8988T (cell line): ENCODE measurements at places on chromosomes 13 and 19.

DNA sequence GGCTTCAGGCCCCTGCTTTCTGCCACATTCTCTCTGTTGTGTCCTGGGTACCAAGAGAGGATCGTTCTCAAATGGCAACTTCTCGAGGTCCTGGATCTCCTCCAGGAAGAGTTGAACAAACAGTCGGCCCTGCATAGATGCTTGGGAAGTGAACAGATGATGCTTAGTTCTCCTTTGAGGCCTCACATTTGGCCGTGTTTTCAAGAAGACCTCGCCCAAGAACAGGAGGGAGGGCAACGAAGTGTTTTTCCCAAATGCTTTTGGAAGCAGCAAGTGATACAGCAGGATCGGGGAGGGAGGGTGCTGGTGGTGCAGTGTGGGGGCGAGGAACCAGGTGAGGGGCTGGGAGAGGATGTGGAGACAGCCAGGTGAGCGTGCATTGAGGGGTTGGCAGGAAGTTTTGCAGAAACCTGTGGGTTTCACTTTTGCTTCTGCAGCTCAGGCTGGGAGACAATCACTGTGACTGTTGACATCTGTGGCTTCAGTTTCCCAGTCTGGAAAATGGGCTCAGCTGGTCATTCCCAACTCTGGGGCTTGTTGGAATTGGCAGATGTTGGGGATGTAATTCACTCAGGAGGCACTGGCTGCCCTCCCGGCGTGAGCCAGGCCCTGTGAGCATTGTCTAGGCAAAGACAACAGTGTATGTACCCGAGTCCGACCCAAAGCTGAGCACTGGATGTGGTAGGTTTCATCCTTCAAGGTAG is 21.6 kb downstream of the MAST3 start:
- no peak for DNase-seq

GRCh38 chr19:56301886-56302620 is 12.6 kb downstream of the ZSCAN5A start:
- no peak for DNase-seq

DNA sequence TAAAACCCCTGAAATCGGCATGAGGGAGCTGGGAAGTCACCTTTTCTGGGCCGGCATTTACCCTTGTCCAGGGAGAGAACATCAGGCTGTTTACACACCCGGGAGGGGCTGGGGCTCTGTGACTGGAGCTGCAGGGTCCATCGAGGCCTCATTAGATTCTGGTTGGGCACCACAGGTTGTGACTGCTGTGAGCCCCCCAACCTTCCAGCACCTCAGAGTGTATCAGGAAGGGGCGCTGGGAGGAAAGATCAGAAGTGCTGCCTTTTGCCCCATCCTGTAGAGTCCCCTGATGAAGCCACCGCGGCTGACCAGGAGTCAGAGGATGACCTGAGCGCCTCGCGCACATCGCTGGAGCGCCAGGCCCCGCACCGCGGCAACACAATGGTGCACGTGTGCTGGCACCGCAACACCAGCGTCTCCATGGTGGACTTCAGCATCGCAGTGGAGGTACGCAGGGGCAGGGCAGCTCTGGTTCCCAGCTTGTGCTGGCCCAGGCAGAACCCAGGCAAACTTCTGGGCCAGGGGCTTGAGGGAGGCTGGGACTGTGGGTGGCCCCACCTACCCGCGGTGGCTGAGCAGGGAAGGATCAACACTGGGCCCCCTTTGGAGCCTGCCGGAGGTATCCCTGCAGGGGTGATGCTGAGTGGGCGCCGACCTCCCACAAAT is 136.4 kb downstream of the STK24 start:
- DNase-seq, result no peak

DNA sequence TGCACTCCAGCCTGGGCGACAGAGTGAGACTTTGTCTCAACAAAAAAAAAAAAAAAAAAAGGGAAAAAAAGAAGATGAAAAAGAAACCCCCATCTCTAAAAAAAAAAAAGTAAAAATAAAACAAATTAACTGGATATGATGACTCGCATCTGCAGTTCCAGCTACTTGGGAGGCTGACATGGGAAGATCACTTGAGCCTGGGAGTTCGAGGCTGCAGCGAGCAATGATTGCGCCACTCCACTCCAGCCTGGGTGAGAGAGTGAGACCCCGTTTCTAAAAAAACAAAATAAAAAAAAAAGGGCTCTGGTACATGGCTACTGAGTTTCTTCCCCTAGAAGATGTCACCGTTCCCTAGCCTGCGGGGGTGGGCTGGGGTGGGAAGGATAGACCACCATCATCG is 2.4 kb upstream of the CATSPERG start:
- DNase-seq, result no peak

DNA sequence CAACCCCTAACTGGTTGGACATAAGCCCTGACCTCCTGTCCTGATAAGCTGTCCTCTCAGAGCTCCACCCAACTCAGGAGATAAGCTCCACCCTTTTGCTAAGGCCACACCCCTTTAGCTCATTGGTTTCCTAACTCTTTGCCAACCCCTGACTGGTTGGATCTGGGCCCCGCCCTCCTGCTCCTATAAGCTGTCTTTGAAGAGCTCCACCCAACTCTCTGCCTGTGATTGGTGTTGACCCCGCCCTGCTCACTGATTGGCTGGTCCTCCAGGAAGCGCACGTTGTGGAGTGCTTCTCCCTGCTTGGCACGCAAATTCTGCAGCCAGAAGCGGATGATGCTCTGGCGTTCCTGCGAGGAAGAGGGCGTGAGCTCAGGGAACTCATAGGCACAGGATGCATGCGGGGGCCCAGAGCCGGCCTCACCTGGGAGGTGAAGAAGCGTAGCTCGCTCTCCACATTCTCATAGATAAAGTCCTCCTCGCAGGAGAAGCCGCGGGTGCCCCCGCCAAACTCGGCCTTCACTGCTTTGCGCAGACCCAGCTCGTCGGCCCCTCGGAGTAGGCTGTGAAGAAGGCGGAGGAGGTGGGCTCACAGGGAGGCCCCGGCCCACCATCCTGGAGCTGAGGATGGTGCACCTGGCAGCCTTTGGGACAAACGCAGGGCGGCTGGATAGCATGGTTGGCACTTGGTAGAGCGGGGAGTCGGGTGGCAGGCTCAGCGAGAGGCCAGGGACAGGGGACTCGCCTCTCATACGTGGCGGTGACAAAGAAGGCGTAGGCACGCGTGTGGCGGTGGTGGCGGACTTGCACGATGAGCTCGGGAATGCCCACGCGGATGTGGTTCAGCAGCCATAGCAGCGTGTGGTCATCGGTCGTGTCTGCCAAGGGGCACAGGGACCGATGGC is 1.7 kb downstream of the ANO8 start:
- DNase-seq, result no peak

GRCh38 chr13:94613051-94613450 is 11.4 kb downstream of the GPR180 start:
- no peak for DNase-seq

GRCh38 chr13:68047889-68048288 is 817.8 kb upstream of the PCDH9 start:
- DNase-seq, result no peak

DNA sequence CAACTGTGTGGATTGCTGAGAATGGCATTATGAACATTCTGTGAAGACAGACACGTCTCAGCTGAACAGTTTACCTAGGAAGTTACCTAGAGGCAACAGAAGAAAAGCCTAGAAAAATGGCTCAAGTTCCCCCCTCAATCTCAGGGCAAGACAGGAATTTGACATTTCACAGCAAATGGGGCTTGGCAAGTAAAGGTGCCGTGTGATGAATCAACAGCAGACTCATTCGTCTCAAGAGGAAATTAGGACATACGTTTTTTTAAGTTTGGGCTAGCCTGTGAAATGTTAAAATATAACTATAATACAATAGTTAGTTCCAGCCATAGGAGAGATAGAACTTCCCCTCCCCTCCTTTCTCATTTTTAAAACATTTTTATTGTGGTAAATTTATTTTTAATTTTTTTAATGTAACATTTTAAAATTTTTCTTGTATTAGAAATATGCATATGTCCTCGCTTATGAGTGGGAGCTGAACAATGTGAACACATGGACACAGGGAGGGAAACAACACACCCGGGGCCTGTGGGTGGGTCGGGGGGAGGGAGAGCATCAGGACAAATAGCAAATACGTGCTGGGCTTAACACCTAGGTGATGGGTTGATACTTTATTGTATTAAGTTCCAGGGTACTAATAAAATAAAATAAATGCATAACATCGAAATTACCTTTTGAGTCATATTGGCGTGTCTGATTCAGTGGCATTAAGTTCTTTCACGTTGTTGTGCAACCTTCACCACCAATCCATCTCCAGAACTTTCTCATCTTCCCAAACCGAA is 116.0 kb downstream of the COL4A2 start:
- DNase-seq, result no peak
